ENCODE measurements at places on chromosomes 6 and 20.

DNA sequence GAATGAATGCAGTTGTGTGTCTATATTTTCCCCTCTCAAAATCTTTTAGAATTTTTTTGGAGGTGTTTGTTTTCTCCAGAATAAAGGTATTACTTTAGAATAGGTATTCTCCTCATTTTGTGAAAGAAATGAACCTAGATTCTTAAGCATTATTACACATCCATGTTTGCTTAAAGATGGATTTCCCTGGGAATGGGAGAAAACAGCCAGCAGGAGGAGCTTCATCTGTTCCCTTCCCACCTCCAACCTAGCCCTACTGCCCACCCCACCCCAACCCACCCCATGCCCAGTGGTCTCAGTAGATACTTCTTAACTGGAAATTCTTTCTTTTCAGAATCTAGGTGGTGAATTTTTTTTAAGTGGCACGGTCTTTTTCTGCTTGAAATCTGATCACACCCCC, 127.8 kb downstream of the CD109 start:
- no peak for DNase-seq

DNA sequence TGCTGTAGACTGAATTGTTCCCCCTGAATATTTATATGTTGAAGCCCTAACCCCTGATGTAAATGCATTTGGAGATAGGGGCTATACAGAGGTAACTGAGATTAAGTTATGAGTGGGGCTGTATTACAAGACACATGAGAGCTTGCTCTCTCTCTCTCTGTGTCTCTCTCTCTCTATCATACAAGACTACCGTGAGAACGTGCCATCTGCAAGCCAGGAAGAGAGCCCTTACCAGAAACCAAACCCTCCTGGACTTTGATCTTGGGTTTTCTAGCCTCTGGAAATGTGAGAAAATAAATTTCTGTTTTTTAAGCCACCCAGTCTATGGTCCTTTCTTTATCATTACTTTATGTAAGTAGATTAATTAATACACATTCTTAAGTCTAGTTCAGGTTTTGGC, 249.3 kb upstream of the MAN1A1 start:
- DNase-seq = no peak

- DNase-seq = no peak
Measured at GRCh38 chr6:15483060-15483459, 179.8 kb downstream of the DTNBP1 start.

GRCh38 chr6:55902796-55903195, 27.4 kb upstream of the BMP5 start:
- DNase-seq = no peak

- DNase-seq = no peak
Measured at GRCh38 chr6:124765280-124765679, 197.0 kb upstream of the RNF217 start.

GRCh38 chr6:52124126-52125121, 37.0 kb upstream of the PKHD1 start:
- DNase-seq = no peak

- no peak for DNase-seq
Measured at GRCh38 chr20:6611911-6612605, 155.4 kb upstream of the BMP2 start.

GRCh38 chr6:113903666-113904330, 46.7 kb downstream of the MARCKS start:
- no peak for DNase-seq

DNA sequence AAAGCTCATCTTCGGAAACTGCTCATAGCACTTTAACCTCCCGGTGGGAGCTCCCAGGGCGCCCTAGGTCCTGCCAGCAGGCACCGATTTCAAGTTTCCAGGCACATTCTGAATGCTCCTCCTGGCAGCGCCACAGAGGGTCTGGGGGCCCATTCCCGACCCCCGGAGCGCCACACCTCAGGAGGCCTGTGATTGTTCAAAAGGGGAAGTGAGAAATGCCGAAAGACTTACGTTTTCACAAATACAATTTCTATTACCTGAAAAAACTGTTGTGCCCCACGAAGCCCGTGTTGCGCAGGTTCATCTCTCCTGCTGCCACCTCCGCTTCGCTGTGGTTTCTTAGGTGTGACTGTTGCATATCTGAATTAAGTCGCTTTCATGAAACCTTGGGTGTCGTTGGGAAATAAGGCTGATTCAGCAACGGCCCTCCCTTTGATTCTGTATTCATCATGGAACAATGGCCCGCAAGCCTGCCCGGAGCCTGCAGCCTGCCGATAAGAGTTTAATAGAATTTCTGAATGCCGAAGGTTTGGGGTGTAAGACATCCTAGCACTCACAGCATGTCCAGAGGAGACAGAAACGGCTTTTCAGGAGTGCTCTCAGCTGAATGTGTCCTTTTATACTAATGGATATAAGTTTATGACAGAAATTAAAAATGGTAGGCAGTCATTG, 1.9 kb upstream of the MYT1 start:
- no peak for DNase-seq

DNA sequence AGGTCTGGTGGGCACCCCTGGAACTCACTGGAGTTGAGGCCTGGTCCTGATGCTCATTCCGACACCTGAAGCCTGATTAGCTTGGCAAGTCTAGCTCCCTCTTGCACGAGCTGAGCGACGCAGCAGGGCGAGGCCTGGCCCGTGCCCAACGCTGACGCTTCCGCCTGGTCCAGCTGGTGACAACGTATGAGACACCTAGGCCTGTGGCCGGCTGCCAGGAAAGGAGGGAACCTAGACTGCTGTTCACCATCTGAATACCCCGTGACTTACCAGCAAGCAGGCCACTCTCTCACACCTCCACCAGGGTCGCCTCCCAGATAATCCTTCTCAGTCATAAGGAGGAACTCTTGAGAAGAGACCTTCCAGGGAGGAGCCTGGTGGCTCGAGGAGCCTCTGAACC, 24.5 kb downstream of the YTHDF1 start:
- DNase-seq = no peak

DNA sequence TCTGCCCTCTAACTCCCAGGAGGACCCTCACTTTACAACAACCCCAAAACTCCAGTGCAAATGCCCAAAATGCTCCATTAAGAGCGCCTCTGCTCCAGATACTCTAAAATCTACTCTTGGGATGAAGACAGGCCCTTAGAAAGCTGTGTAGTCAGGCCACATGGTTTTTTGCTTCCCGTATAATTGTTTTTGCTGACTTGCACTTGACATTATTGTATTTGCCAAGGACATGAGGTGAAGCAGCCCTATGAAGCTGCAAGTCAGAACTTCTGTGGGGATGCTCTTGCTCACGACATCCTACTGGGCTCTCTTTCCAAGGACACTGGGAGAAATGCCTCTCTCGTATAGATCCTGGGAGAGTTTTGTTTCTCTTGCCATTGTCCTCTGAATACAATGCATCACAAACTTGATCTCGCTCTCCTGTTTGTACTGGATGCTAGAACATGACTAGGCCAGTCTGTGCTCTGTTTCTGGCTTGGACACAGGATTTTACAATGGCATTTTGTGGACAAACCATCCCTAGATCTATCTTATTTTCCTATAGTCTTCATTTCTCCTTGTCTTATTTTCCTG, 177.2 kb upstream of the DTNBP1 start:
- DNase-seq = no peak

- DNase-seq = no peak
Measured at GRCh38 chr6:89360415-89360999, 8.0 kb upstream of the UBE2J1 start.

DNA sequence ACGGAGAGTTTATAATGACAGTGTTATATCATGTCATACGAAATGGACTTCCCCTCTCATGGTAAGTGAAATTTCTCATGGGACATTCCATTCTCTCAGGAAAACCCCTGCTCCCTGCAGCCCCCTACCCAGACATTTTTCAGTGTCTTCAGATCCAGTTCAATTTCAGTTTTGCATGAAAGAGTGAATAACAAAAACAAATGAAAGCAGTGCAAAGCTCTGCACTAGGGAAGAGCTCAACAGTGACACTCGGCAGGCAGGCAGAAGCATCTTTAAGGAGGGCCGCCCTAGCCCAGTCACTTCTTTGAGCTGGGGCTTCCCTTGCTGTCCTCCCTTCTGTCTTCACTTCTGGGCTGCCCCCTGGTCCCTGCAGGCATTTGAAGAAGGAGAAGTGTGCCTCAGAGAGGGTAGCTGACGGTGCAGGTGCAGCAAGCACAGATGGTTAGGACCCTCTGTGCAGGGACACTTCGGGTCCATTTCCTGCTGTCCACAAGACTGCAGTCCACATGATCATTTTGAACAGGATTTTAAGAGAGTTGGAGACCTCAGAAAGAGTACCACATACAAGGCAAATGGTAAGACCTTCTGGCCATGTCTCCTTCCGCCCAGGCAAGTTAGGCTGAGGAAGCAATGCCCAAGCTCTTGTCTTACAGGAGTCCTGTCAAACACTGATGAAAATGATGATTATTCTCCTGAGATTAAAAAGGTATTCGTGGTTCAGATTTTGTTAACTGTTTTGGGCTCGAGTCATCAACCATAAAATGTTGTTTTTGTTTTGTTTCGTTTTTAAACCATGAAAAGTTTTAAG, 5.4 kb upstream of the DUSP22 start:
- DNase-seq = no peak

DNA sequence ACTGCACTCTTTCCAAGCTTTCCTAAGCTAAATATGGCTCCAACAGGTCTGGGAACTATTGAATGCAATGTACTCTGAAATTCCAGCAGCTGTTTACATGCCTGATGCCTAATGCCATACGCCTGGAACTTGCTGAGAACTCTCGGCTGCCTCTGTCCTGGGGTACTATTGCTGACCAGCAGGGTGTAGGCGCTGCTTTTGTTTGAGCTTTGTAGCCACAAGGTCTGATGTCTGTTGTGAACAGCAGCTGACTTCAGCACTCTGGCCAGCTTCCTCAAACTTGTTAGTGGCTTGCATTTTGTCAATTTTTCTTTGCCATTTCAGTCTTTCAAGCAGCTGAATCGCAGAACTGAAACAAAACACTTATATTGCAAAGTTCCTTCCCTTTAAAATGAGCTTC, 26.7 kb downstream of the SAYSD1 start:
- no peak for DNase-seq

DNA sequence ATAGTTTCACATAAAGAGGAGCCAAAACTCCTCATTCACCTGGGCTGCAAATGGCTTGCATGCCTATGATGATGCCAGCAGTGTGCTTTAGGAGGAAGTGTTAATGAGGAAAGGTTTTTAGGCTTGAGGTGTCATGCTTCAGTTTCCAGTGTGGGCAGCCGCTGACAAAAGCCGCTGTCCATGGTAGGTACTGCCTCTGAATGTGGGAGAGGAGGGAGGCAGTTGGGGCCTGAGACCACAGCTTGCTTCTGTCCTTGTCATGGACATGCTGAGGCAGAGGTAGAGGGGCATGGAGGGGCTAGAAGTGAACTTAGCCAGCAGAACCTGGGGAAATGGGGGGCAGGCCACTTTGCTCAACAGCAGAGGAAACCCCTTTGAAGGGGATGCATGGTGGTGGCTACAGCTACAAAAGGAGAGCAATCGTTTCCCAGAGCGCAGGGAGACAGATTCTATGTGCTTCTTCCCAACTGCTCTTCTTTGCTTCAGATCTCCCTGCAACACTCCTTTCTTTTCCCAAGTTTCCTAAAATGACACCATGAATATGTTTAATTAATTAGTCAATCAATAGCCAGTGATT, 372.1 kb upstream of the CNR1 start:
- no peak for DNase-seq

- no peak for DNase-seq
Measured at GRCh38 chr6:149484733-149485700, at the start of gene ZC3H12D. Gene ZC3H12D, minus strand, starts transcription at chr6:149485014. Its CDS starts 10,471 bp downstream, at chr6:149474543.

DNA sequence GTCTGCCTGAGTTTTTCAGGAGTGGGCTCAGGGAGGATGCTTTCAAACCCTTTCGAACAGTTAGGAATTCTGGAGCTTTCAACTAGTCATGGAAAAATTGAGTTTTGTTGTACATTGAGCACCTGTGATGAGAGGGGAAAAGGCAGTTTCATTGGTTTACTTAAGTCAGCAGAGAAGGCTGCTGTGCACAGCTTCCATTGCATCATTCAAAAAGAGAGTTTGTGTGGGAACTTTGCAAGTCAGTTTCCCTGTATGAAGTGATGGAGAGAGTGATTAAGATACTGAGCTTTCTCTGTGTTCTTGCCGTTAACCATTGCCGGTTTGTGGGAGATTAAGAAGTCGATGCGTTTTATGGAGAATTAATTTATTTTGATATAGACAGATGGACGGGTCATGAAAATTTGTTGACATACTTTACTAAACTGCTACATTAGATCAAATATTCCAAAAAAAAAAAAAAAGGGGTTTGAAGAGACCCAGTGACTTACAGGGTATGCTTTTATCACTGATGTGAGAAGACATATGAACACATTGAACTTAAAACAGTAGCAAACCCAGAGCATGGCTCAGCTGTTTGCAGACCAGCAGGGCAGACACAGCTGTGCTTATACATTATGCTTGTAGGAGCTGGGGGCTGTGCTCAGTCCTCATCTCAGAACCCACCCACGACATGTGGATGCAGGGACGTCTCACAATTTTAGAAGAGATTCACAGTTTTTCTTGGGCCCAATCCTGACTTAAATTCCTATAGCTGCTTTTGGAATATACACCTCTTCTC, 234.1 kb downstream of the SOX4 start:
- DNase-seq = no peak

DNA sequence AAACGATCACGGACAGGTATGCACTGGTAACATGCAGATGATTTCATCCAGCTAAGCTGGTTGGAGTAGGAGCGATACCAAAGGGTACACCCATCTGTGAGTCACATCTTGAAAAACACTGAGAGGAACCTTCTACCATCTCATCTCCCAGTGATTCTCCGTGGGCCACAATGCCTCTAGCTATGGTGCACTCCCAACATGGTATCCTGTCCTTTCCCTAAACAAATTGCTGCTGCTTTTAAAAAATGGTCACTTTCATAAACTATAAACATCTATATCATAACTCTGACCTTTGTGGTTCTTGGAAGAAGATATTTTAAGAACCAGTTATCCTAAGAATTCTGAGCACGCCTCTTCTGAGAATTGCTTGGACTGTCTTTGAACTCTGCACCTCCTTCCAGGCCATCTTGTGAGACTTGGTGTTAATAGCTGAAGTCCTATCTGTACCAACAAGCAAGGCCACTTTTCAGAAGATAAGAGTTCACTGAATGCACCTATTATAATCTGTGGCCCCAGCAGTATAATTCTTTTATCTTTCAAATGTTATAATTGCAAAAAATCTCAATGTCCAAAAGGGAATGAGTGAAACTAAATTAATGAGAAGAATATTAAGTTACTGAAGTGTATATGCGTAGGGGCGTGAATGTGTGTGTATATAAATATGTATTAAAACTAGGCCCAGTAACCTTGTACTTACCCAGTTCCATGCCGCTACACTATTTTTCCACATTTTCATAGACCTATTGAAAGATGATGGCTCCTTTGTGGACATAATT, 70.5 kb upstream of the TPD52L1 start:
- DNase-seq = no peak

Measured in putamen (tissue), 1 donor.